CD4-positive, alpha-beta T cell treated with Interferon gamma for 1 hour (primary cell): ENCODE measurements at places on chromosomes 12 and 14.

DNA sequence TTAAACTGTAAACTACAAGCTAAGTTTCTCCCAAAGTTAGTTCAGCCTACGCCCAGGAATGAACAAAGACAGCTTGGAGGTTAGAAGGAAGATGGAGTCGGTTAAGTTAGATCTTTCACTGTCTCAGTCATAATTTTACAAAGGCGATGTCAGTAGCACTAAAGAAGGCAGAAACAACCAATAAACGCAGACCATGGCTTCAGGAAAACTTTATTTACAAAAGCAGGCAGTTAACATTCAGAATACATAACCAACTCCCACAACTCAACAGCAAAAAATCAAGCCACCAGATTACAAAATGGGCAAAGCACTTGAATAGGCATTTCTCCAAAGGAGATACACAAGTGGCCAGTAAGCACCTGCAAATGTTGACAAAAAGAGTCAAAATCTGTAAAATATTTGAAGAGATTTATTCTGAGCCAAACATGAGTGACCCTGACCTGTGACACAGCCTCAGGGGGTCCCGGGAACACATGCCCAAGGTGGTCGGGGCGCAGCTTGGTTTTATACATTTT, 8.8 kb upstream of the ULK1 start:
- no peak for DNase-seq

GRCh38 chr12:873954-874353, 75.5 kb downstream of the RAD52 start:
- no peak for DNase-seq

GRCh38 chr12:80273144-80273543, 170.9 kb upstream of the PTPRQ start:
- no peak for DNase-seq

DNA sequence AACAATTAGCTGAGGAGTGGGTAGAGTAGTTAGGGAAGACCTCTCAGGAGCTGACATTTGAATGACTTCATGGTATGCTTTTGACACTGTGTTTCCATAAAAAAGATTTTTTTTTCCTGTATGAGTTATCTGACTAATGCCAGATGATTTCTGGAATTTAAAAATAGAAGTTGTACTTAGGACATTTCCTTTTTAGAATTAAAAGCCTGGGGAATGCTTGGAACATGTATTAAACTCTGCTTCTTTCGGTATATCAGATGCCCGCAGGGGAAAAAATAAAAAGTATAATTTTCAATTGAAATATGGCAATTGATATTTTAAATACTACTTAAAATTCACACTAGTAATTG, 41.1 kb downstream of the BRMS1L start:
- no peak for DNase-seq

DNA sequence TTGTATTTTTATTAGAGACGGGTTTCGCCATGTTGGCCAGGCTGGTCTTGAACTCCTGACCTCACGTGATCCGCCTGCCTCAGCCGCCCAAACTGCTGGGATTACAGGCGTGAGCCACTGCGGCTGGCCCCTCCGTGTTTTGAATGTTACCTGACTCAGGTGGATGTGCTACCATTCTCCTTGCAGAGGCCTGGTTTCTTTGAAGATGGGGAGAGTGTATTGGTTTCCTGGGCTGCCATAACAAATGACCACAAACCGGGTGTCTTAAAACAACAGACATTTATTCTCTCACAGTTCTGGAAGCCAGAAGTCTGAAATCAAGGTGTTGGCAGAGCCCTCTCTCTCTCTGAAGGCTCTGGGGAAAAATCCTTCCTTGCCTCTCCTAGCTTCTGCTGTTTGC, 98.0 kb downstream of the IRF2BPL start:
- DNase-seq = no peak

DNA sequence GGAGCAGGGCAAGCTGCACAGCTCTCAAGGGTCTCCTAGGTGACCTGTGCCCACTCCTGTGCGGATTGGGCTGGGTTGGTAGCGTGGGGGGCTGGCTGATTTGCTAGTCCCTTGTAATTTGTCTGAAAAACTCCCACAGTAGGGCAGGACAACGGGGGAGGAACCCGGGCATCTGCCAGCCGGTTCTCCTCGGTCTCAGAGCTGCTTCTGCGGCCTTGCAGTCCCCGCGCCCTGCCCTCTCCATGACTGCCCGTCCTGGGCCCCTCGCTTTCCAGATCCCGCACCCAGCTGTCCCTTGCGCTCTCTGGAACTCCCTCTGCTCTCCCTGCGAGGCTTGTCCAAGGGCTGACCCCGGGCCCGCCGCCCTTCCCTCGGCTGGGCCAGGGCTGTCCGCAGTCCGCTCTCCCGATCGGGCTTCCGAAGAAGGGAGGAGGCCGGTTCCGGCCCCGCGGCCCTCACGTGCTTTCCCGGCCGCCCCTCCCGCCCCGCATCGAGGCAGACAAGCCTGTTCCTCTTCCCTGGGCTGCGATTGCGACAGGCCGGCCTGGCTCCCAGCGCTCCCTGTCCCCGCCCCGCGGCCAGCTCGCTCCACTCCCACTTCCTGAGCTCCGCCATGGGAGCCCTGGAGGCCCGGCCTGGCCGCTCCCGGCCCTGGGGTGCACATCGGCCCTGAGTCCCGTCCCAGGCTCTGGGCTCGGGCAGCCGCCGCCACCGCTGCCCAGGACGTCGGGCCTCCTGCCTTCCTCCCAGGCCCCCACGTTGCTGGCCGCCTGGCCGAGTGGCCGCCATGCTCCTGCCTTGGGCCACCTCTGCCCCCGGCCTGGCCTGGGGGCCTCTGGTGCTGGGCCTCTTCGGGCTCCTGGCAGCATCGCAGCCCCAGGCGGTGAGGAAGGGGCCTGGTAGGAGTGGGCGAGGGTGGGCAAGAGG, at the start of gene LTBR:
Gene LTBR, plus strand, starts transcription at position 591 of the 927 bp plus-strand sequence. Its CDS starts 197 bp downstream, at position 788.
- peak; percentile 78 for DNase-seq
